ENCODE measurements at places on chromosomes 11 and 22.

DNA sequence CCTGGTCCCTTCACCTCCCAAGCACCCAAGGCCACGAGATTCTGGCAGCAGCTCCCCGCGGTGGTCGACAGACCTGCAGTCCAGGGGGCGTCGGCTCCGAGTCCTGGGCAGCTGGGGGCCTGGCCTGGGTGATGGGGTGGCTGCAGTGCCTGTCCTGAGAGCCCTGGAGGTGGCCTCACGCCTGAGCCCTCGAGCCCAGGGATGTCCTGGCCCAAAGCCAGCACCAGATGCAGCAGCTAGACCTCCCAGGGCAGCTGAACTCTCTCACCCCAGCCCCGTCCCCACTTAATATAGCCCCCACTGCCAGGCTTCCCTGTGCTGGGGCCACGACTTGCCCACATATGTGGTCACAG, 6.6 kb downstream of the LMNTD2 start:
- DNase-seq: no peak

- no peak for DNase-seq
These were observed 91.8 kb downstream of the TBC1D22A start for GRCh38 chr22:46854125-46854870.

GRCh38 chr11:19389787-19390303, 149.1 kb upstream of the E2F8 start:
- DNase-seq: no peak

GRCh38 chr22:24994070-24994763, 41.7 kb downstream of the KIAA1671 start:
- no peak for DNase-seq

DNA sequence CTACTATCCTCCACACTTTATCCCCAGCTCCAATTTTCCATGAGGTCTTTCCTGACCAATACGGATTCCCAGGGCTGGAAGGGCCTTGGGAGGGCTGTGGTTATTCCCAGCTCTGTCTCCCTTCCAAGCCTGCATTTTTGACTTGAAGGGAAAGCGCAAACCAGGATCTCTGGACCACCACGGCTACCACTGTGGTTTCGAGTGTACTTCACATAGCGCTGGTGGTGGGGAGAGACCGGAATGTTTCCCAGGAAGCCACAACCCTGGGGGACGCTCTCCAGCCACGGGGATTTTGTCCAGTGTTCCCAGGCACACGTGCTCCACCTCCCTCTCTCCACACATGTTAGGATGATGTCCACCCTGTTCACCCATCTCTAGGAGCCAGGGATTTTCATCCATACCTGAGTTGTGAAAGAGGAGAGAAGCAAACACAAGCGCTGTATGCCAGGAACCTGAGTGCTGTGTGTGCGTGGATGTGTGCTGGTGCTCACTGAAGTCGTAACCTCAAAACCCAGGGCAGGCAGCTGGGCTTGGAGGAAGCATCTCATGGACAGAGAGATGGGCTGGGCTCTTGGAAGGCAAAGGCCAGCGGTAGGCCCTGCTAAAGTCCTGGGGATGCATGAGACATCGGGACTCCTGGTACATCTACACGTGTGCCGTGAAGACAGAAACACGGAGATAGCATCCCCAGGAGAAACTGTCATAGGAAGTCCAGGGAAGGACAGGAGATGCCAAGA, 1.3 kb upstream of the NPTXR start:
- no peak for DNase-seq

- DNase-seq: no peak
These were observed 85.0 kb upstream of the EED start for GRCh38 chr11:86159581-86159891.

- DNase-seq: no peak
These were observed 68.5 kb downstream of the SHANK2 start for GRCh38 chr11:71183878-71184277.

DNA sequence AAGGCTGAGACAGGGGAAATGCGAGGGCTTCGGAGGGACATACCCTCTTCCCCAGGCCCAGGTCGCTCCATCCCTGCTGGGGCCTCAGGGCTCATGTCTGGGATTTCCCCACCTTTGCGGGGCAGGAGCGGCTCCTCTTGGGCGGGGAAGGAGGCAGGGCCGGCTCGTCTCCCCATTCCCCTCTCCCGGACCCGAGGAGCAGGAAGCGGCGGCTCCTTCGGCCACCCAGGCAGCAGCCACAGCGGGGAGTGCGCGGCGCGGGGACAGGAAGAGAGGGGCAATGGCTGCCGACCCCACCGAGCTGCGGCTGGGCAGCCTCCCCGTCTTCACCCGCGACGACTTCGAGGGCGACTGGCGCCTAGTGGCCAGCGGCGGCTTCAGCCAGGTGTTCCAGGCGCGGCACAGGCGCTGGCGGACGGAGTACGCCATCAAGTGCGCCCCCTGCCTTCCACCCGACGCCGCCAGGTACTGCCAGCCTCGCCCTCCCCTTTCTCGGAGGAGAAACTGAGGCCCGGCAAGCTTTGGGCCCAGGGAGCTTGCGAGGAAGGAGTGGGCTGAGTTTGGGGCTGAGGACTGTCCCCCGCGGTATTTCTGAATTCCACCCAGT, at the start of gene ANKK1:
Gene ANKK1 (plus strand): TSS at position 175 of the 607 bp plus-strand sequence. CDS start 106 bp downstream, at position 281.
- no peak for DNase-seq

DNA sequence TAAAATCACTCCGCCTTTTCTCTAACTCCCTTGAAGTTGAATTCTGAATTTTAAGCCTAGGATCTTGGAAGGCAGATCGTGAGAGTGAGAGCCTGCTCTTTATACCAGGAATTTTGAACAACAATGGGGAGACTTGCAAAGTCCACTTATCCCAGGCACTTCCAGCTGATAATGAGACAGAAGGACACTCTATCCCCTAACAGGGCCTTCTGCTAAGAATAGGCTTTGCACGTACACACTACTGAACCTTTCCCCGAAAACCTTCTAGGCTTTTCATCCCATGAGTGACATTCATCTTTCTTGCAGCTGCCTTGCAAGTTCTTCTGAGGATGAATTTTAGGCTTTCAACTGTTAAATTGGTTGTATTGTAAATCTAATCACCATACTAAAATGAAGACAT, 44.0 kb upstream of the WT1 start:
- no peak for DNase-seq
